Right forelimb (tissue), 1 donor: ENCODE measurements at places on chromosomes 12 and 14.
A peak's percentile ranks its signal among the peaks of the same experiment; 100 is the strongest.

DNA sequence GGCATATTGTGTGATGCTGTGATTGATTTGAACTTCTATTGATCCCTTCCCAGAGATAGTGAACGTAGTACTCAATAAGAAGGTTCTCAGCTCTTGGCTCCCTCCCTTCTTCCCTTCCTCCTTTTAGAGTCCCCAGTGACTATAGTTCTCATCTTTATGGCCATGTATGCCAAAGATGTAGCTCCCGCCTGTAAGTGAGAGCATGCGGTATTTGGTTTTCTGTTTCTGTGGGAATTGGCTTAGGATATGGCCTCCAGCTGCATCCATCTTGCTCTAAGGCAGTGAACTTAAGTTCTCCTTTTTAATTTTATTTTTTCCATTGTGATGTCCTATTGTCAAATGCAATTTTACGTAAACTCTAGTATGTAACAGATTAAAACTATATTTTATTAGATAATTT is 109.5 kb downstream of the AEBP2 start:
- DNase-seq = no peak

GRCh38 chr14:88835661-88836060 is 11.2 kb downstream of the TTC8 start:
- no peak for DNase-seq

DNA sequence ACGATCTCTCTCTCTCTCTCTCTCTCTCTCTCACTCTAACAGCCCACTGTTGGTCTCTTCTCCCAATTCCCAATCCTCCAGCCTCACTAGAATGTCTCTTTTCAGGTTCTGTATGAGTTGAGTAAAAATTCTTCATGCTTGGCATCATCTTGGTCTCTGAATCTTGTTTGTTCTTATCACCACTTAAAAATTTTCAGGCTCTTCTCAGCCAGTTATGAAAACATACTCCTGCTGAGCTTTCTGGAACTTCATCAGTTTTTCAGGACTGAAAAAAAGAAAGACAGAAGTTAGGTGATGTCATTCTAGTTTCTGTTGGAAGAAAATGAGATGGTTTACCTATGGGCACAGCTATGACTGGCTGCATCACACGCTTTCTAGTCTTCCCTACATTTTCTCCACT is 11.5 kb upstream of the IL22 start:
- no peak for DNase-seq

GRCh38 chr14:47763188-47763854 is 87.9 kb upstream of the MDGA2 start:
- no peak for DNase-seq

DNA sequence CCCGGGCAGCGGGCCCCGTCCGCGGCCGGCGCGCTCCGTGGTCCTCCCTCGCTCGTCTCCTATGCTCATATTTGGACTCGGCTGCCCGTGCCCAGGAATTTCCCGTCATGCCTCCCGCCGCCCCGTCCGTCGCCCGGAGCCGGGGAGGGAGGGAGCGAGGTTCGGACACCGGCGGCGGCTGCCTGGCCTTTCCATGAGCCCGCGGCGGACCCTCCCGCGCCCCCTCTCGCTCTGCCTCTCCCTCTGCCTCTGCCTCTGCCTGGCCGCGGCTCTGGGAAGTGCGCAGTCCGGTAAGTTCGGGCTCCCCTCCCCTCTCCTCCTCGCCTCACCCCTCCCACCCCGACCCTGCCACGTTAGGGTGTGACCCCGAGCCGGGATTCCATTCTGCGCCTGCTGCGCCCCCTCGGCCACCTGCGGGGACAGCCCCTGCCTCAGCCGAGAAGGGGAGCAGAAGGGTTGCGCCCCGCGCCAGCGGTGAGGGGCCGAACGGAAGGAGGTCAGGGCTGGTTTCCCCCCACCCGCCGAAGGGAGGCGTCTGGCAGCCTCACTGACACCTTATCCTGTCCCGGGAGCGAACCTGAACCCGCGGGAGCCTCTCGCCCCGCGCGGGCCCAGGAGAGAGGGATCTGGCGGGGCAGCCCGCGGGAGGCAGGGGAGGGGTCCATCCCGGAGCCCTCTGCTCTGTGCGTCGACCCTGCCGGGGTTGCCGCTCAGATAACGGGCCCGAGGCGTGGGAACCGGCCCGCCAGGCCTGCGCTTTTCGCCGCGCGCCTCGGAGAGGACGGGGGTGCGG is at the start of gene MSRB3:
MSRB3 (plus strand) TSS at position 108 of the 793 bp plus-strand sequence. CDS start 29,897 bp downstream, outside the sequence.
- peak; percentile 88 for DNase-seq

DNA sequence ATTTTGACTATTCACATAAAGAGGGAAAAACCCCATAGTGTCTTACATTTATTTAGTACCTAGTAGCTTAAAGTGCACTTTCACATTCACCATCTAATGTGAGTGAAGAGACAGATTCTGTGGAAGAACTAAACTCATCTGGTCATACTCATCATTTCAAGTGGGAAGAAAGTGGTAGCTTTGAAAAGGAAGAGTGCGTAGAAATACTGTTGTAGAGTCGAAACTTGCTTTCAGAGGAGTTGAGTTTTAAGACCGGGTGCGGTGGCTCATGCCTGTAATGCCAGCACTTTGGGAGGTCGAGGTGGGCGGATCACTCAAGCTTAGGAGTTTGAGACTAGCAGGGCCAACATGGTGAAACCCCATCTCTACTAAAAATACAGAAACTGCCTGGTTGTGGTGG is 222.2 kb downstream of the ERC1 start:
- no peak for DNase-seq

DNA sequence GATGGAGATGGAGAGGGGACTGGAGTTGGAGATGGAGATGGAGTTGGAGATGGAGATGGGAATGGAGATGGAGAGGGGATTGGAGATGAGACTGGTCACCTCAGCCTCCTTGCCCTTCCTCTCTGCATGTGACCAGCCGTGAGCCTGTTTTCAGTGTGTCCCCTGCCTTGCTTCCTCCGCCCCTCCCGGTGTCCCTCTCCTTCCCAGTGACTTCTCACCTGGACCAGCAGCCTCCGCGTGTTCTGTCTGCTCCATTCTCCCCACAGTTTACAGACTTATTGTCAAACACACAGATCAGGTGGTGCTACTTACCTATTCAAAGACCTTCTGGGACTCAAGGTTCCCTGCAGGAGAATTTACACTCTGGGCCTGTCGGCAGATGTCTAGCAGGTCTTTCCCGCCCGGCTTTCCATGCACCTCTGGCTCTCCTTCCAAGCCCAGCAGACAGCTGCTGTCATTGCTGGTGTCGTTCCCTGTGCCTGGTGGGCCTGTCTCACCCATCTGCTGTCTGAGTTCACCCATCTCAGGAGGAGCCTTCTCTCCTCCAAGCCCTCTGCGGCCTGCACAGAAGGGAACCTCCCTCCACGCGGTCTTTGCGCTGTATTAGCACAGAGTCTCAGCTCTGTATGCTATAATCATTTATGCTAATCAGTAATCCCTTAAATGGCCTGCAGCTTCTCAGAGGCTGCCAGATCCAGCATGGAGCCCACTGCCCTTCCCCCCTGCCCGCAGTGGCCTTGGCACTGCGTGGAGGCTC is 62.1 kb downstream of the ADGRD1 start:
- no peak for DNase-seq

- DNase-seq = no peak
Measured at GRCh38 chr14:56331592-56332216, 213.5 kb downstream of the PELI2 start.

GRCh38 chr12:76489737-76490136 is 69.8 kb downstream of the OSBPL8 start:
- no peak for DNase-seq

- no peak for DNase-seq
Measured at GRCh38 chr12:113479216-113479589, 7.5 kb upstream of the LHX5 start.

DNA sequence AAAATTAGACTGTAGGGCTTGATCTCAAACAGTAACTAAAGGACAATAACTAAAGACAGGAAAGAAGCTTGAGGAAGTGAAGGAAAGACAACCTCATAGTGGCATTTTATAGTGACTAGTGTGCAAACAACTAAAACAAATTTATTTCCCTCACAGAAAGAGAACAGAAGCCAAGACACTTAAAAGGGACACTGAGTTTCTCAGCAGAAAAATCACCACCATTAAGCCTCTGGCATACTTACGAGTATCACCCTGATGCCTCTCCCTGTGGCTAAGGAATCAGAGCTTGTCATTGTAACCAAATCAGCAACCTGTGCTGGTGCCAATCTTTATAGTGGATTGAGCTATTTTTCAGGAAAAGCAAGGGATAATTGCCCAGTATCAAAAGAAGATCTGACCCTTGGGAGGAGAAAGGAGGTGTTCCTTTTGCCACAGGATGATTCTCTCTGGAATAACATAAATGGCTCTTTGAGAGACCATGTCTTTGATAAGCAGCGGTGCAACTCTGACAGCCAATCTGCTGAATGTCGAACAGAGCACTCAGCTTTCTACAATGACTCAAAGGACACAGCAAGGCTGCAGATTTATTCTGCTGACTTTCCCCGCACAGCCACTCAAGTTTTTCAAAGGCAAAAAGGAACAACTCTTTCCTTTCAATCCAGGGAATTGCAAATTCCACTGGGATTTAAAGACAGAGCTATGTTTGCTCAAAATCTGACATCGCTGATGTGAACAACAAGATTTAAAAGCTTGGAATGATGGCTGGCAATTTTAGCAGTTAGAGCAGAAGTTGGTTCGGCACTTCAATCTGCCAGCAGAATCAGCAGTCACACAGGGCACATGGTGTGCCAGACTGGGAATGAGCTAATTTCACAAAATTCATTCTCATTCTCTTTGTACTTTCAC is 34.6 kb downstream of the ATF7 start:
- DNase-seq = no peak

DNA sequence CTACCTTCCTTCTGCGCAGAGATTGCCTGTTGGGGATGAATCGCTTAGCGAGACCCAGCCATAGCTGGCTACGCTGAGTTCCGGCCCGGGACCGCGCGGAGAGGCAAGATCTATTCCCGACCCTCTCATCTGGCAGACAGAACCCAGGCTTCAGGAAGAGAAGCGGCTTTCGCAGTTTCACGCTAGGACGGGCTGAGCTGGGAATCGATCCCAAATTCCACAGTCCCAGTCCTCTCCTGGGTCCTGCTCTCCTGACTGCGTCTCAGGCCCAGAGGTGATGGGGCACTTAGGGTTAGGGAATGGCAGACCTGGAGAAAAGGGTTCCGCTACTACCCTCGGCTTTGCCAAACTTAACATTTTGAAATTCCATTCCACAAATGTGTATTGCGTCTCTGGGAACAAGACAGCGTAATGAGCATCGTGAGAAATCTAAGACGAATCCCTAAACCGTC is 2.8 kb downstream of the PTPN21 start:
- DNase-seq = peak; percentile 60

GRCh38 chr14:32635061-32635719 is 303.5 kb upstream of the NPAS3 start:
- no peak for DNase-seq

GRCh38 chr14:21300892-21301291 is 21.0 kb downstream of the RPGRIP1 start:
- DNase-seq = no peak

GRCh38 chr12:72676556-72676955 is 404.4 kb downstream of the TRHDE start:
- no peak for DNase-seq

GRCh38 chr12:47773858-47774580 is 981 bp downstream of the SLC48A1 start:
- DNase-seq = no peak

GRCh38 chr12:53344487-53344823 is 8.3 kb upstream of the SP7 start:
- DNase-seq = no peak

GRCh38 chr14:52185178-52185577 is 82.3 kb upstream of the PTGDR start:
- DNase-seq = no peak

- no peak for DNase-seq
Measured at GRCh38 chr12:96989916-96990315, 82.9 kb downstream of the NEDD1 start.

DNA sequence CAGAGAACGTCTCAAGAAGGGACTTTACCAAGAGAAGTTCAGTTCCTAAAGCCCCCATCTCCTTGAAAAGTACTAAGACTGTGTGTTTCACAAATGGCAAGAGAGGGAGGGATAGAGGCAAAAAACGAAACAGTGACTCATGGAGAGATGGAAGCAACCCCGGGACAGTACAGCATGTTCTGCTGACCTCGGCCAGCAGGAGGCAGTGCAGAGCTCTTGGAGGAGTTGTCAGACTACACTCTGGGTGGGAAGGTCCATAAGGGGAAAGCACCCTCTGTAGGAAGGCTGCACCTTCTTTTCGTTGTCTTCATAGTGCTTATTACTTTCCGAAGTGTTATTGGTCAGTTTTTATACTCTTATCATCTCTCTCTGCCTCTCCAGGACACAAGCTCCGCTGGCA is 525.2 kb upstream of the CCDC196 start:
- no peak for DNase-seq

GRCh38 chr12:90712671-90713070 is 242.3 kb downstream of the CCER1 start:
- DNase-seq = no peak

- no peak for DNase-seq
Measured at GRCh38 chr14:84819528-84819927, 710.4 kb upstream of the FLRT2 start.

DNA sequence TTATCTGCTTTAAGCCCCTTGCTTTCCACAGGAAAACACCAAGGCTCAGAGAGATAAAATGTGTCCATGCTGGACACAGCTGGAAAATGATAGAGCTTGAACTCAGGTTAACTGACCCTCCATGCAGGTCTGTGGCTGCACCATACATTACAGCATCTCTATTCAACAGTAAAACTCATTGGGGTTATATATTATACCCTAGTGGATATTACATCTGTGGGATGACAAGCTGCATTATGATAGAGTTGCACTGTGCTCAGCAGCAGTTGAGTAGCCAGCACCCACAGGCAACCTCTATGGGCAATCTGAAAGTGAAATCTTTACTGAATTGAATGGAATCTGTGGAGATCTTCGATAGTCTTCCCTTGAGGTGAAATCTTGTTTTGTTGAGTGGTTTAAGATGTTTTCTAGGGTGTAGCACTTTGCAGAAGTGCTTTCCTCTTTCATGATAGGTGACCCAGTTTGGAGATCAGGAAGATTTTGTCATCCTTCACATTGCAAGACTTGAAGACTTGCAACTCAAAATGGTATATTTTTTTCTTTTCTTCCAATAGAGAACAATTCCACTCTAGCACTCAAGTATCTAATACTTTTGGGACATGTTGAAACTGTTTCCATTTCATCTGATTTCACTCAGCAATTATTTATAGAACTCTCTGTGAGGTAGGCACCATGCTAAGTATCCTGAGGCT is 389.2 kb downstream of the RAD51B start:
- no peak for DNase-seq

- DNase-seq = no peak
Measured at GRCh38 chr14:33780035-33780434, 170.8 kb downstream of the EGLN3 start.

GRCh38 chr14:93648440-93649168 is 139.7 kb downstream of the PRIMA1 start:
- DNase-seq = no peak

GRCh38 chr14:92880351-92880750 is 42.6 kb upstream of the CHGA start:
- no peak for DNase-seq
